Retinal pigment epithelial cell (primary cell): ENCODE measurements at places on chromosomes 1 and 21.

DNA sequence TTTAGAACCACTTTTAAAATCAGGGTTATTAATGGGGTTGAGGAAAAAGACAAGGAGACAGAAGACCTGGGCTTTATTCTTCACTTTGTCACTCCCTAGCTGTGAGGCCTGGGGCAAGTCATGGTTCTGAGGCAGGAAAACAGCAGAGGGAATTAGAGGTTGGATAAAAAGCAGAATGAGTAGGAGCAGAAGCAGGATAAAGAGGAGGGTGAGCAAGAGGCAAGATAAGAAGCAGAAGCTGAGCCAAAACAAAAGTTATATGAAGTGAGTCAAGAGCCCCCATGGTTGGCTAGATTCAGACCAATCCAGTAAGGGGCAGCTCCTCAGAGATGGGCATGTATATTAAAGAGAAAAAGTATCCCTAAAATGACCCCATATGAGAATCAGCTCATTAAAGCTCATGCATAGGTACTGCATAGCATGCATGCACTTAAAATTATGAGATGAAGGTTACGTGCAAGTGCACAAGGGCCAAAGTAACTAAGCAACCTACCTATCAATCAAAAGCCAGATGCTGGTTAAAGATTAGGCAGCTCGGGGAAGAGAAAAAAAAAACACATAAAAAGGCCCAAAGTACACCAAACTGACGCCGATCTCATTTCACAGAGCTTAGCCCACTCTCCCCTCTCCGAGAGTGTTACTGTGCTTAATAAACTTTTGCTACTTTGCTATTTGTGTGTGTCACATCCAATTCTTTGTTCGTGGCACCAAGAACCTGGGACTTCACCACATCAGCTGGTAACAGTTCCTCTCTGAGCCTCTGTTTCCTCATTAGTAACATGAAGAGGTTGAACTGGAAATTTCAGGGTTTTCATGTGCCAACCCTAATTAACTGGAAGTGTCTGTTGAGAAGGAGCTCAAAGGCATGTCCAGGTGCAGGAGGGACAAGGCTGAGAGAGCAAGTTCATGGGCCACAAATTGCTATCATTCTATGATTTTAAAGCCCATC lies 2.2 kb downstream of the AVPR1B start:
- DNase-seq: no peak

DNA sequence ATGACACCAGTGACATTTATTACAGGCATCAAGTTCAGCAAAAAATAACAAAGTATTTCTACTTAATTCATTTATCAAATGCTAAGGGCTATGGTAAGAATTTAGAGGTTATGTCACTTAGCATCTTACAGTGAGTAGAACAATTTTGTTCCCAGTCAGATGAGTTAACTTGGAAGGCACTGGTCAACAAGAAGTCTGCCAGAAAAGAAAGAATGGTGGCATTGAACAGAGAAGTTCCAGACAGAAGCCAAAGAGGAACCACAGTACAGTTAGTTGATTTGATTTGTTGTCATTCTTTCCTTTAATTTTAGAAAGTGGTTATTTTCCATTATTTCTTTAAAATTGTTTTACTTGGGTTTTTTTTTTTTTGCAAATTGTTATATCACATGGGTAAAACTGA lies 232.2 kb upstream of the PKN2 start:
- DNase-seq: no peak

DNA sequence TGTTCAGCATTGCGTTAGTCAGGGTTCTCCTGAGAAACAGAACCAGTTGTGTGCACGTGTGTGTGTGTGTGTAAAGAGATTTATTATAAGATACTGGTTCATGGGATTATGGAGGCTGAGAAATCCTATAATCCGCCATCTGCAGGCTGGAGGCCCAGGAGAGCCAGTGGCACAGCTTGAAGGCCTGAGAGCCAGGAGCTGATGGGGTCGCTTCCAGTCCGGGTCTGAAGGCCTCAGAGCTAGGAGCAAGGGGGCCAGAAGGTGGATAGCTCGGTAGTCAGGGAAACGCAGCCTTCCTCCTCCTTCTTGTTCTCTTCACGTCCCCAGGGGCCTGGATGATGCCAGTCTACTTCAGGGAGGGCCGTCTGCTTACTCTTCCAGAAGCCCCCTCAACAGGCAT lies 37.7 kb downstream of the FAAP20 start:
- no peak for DNase-seq

DNA sequence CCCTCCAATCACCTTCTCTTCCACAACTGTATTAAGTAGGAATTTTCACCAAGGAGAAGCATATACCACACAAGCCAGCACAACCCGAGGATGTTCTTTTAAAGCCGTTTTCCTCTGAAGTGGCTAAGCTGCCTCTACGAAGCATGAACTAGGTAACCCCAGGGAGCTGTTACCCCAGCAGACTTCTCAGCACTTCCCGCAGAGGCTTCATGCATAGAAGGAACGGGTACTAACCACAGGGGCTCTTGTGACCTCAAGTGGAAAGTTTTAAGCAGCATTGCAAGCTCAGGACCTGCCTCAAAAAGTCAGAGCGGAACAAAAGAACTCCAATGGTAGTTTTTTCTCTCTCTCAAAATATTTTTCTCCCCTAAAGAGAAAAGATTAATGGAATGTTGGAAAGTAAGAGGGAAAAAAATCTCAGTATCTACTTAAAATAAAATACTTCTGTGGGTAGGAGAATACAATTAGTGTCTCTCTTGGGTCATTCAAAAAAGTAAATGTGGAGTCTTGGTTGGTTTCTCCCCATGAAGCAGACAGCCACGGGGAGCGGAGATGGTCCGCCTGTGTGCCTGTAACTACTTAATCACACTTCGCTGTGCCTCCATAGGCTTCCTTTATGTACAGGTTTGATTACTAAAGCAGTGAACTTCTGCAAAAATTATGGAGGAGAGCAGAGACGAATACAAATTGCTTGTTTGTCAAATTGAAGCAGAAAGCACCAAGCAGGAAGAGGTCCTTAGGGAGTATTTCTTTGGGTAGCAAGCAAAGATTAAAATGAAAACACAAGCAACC lies 40.9 kb downstream of the STX6 start:
- DNase-seq: no peak

- DNase-seq: no peak
These were observed 1.6 kb downstream of the COL6A2 start for GRCh38 chr21:46099476-46099875.

- no peak for DNase-seq
These were observed 17.3 kb upstream of the TRIM67 start for GRCh38 chr1:231144416-231145193.

- no peak for DNase-seq
These were observed 37.6 kb upstream of the GNPAT start for GRCh38 chr1:231203259-231204057.

DNA sequence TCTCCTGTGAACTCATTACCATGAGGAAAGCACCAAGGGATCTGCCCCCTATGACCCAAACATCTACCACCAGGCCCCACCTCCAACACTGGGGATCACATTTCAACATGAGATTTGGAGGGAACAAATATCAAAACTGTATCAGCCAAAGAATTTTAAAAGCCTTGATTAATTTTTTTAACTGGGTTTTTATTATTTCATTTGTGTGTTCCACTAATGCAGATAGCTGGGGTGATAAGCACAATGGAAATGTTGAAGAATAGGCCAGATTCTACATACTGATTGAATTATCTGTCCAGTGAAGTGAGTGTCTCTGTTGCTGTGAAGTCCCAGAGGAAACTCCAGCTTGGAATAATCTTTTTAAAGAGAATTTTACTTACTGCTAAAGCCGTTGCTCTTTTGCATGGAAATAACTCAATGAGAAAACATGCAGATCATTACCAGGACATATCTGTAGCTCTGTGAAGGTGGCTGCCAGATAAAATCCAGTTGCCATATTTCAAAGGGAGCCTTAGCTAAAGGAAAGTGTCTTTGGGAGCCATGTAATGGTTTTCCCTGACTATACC lies 44.4 kb upstream of the DHCR24 start:
- DNase-seq: no peak

GRCh38 chr1:184471686-184472085 lies 84.9 kb downstream of the C1orf21 start:
- DNase-seq: no peak

- no peak for DNase-seq
These were observed 82.5 kb downstream of the FGGY start for GRCh38 chr1:59379371-59379728.

GRCh38 chr1:241527146-241527545 lies 5.0 kb upstream of the KMO start:
- DNase-seq: no peak

GRCh38 chr1:36643371-36644270 lies 160.9 kb upstream of the CSF3R start:
- DNase-seq: no peak

- peak; percentile 54 for DNase-seq
These were observed 46.2 kb downstream of the USP25 start for GRCh38 chr21:15775981-15776380.

DNA sequence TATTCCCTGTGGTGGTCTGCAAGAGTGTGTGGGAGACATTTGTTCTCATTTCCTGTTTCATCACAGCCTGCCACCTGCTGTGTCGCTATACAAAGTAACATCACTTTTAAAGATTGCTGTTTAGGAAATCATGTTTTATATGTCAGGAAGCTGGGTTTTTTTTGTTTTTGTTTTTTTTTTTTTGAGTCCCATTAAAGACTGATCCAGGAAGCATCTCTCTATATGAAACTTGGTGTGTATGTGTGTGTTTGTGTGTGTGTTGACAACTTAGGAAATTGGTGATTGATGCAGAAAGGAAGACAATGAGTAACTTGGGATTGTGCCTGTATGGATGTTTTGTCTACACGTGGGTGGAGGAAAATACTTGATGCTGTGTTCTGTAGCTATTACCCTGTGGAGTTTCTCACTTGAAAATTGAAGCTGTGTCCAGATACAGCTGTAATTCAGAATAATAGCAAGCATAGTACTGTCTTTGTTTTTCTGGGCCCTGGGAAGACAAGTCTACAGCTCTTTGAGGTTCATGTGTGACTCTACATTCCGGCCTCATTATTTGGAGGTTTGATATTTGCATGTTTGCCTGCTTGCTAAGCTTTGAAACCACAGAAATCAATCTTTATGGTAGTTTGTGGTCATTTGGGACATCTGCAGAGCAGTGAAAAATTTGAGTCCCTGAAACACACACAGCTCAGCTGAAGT lies 47.9 kb downstream of the LAMC1 start:
- no peak for DNase-seq

DNA sequence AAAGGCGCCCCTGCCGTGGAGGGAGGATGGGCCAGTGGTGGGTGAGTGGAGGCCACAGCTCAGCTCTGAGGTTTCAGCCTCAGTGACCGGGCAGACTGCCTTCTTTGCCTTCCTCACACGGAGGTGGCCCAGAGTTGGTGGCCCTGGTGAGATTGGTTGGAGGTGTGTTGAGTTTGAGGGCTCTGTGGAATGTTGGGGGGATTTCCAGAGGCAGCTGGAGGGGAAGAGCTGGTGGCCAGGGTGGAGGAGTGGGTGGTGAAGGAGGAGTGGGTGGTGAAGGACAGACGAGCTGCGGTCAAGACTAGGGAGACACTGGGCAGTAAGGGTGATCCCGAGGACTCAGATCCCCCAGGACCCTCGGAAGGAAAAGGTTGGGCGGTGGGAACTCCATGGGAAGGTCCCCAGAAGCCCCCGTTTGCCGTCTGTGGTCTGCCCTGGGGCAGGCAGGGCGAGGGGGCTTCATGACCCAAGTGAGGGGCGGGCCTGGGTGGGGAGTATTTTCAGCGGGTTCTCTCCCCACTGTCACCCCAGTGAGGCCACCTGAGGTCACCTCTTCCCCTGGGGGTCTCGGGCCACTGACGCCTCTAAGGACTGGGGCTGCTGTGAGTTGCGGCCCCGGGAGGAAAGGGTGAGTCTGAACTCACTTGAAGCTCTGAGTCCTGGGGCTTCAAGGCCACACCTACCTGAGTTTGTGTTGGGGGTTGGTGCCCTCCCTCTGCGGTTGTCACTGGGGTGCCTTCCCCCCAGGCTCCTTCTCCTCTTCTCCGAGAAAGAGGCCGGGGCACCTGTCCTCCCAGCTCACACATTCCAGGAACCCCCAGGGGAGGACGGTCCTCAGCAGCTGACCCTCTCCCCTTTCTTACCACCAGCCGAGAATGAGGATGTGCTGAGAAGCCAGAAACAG lies 22.7 kb upstream of the PIK3CD start:
- DNase-seq: no peak

- no peak for DNase-seq
These were observed 57.9 kb downstream of the FGGY start for GRCh38 chr1:59354709-59355337.

DNA sequence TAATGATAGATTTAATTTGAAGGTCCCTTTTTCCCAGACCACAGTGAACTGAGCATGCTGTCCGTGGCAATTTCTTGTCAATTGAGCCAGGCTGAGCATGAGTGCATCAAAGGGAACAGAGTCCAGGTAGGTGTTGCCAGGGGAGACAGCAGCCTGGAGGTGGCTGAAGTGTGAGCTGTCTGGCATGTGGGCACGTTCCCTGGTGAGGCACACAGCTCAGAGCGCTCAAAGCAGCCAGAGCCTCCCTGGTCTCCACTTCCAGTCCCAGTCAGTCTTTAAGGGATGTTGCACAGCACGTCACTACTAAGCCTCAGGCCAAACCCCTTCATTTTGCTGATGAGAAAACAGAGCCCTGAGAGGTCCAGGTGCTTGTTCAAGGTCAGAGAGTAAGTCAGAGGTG lies 251.4 kb downstream of the MATN1 start:
- DNase-seq: no peak

DNA sequence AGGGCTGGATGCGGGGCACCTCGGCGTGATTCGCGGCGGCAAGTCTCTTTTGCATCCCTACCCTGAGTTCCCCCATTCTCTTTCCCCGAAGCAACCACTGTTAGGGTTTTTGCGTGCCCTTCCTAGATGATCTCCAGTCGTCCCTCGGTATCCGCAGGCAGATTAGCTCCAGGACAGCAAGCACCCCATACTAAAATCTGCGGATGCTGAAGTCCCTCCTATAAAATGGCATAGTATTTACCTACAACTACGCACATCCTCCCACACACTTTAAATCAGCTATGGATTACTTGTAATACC lies 22.8 kb upstream of the CFAP126 start:
- no peak for DNase-seq

- DNase-seq: no peak
These were observed 94.7 kb upstream of the SMYD2 start for GRCh38 chr1:214186103-214186824.
